Stimulated activated CD8-positive, alpha-beta memory T cell treated with anti-CD3 and anti-CD28 coated beads, Interleukin-7, amount 100 ng/mL, for 1 hour (primary cell): ENCODE measurements at places on chromosomes 3 and 15.

DNA sequence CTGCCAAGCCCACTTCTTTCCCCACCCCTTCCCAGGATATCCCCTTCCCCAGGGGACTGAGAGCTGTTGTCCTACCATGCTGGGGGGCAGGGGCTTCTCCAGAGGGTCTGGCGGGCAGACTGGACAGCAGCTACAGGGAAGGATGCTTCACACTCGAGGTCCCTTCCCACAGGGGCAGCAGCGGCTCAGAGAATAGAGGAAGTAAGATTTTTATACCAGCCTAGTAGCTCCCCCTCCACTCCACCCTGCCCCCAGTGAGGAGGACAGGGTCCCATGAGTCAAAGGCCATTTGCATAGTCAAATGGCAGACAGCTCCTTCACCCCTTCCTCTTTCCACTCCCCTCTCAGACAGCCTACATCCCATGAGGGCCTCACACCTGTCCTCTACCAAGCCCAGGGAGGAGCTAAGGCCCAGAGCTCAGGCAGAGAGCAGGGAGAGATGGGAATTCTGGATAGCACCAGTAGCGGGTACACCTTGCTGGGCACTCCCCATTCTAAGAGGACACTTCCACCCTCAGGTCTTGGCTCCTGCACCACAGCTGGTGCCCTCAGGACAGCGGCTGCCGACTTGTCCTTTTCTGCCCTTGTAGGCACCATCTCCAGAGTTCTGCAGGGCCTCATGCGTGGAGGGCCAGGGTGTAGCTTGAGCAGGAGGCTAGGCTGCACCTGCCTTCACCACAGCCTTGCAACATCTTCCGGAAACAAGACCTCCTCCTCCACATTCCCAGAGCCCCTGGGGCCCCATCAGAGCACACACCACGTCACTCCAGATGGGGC, at the start of gene TLR9:
Gene TLR9, minus strand, starts transcription at position 194 of the 777 bp plus-strand sequence. Its CDS starts 116 bp downstream, at position 78.
- DNase-seq = no peak

GRCh38 chr3:114484919-114485318, 191.1 kb downstream of the TIGIT start:
- no peak for DNase-seq

GRCh38 chr3:172542999-172543398, 19.8 kb upstream of the TNFSF10 start:
- no peak for DNase-seq

- DNase-seq = no peak
These were observed 264.3 kb downstream of the LRTM1 start for GRCh38 chr3:54663501-54664011.

DNA sequence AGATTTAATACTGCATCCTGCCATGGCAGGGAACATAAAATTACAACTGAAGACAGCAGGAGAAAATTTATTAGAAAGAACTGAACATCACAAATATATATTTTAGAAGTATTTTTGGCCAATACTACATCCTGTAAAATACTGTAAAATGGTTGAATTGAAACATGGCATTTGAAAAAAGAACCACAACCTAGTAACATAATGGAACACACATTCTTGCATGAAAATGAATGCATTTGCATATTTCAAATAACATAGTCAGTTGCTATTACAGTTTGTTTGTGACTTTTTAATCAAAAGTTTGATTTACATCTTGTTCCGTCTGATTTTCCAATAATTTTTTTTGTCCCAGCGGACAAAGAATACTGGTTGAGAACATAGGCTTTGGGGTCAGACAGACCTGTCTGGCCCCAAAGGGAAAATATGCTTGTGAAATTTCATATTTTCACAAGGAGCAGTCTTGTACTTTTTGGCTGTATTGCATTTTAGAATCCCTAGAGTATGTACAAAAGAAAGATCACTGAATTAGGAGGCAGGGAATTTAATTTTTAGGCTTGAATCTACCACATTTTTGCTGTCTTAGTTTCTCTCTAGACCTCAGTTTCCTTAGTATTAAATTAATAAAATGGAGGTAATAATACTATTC, 268.8 kb downstream of the ADAMTSL3 start:
- no peak for DNase-seq

DNA sequence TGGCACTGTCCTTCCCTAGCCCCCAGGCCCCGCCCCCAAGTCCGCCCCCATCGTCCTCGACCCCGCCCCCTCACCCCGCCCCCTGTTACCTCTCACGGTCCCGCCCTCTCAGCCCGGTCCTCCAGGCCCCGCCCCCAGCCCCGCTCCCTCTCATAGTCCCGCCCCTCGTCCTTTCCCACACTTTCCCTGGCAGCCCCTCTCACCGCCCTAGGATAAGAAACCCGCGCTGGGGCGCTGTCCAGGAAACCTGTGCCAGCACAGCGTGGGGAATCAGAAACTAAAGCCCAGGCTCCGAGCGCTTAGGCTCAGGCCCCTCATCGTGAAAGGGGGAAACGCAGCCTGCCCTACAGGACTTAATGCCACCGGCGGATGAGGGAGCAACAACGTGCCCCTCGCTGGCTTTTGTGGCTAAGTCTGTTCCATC, 20.9 kb downstream of the TRPM1 start:
- no peak for DNase-seq

DNA sequence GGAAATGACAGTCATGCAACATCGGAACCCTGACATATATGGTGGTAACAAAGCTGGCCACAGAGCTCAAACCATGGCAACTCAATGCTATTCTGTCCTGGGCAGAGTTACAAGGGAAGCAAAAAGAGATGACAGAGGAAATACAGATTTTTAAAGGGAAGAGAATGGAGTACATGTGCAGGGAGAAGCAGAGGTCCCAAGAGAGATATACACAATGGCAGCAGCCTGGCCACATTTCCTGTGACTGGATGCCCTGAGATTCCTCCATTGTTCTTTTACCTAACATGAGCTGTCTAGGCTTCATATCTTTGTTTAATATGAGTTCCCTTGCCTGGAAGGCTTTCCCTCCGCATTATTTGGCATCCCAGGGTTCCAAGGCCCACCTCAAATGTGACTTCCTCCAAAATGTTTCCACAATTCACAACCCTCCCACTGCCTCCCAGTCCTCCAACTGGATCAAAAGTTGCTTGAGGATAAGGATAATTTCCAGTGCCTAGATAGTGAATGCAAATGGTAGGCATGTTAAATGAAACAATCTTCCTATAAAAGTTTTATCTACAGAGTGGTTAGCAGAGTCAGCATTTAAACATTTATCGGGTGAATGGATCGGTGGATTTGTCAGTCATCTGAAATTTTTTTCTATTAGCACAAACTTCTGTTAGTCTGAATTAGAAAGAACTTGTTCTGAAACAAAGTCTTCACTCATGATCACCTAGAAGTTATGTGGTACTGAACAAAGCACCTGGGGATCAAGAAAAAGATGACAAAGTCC, 86.2 kb downstream of the DHX30 start:
- no peak for DNase-seq

- no peak for DNase-seq
These were observed 14.6 kb upstream of the ARPP21 start for GRCh38 chr3:35624698-35625097.

- DNase-seq = no peak
These were observed 15.7 kb upstream of the KLHL24 start for GRCh38 chr3:183619624-183620251.

GRCh38 chr3:172106989-172107388, 67.6 kb downstream of the FNDC3B start:
- peak; percentile 27 for DNase-seq

DNA sequence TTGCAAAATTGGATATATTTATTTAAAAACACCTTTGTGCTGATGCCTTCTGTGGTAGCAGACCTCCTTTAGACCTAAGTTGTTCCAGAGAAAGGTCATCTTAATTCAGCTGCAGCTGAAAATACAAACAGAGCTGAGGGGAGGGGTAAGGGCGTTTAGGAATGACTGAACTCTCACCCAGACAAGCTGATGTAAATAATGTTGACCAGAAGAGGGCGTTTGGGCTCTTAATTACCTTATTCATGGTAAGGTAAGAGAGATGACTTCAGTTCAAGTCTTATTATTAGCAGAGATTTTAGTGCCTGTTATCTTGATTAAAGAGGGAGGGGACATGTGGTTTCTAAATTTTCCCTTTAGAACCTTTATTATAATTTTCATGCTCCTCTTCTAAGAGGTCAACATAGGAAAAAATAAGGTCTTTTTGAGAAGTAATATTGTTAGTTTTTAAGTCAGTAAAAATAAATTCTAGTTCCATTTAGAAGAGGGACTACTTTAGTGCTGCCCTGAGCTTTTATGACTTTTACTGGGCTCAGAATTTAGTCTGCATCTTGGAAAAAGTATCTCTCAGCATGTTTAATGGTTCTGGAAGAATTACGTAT, 46.3 kb downstream of the GPR171 start:
- no peak for DNase-seq

- DNase-seq = no peak
These were observed 14.8 kb downstream of the CEP19 start for GRCh38 chr3:196697270-196697669.

DNA sequence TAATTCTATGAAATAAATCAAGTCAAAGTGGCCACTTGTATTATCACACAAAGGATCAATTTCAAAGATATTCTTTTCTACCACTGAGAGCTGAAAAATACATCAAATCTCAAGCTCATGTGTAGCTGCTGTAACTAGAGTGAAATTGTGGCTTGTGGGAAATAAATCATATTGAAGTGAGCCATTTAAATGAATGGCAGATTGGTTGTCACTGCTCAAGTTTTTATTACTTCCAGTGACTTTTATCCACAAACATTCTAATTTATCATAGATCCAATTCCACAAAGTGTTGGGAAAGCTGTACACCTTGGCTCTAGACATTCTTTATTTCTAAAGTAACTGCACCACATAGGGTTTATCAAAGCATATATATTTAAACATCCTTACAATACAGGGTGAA, 285.4 kb downstream of the CNTN3 start:
- DNase-seq = no peak

DNA sequence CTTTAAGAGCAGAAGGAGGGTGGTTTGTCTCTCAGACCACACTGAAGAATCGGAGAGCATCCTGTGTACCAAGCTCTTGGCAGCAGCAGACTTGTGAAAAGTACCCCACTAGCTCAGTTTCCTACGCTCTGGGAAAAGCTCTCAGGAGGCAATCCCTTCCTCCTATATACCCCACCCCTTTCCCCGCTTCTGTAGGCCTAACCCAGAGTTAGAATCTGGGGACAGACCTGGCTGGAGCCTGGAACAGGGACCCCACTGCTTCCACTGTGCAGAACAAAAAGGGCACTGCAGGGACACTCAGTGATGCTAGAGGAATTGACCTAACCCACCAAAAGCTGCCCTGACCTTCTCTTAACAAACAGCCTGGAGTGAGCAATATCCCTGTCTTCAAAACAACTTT, 70.0 kb upstream of the CCDC39 start:
- no peak for DNase-seq

DNA sequence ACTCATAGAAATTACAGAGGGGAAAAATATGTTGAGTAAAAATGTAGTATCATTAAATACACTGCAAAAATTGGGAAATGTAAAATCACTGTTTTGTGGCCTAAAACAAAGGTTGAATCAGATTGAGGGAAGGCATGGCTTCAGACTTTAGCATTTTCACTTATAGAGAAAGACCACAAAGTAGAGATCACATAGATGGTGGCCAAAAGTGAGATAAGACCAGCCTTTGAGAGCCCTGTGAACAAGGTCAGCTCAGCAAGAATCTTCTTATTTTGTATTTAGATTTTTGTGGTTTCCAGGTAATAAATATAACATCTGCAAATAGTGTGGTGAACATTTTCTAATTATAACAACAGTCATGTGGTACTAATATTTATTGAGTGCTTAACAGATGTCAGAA, 544.8 kb upstream of the DPPA4 start:
- no peak for DNase-seq

DNA sequence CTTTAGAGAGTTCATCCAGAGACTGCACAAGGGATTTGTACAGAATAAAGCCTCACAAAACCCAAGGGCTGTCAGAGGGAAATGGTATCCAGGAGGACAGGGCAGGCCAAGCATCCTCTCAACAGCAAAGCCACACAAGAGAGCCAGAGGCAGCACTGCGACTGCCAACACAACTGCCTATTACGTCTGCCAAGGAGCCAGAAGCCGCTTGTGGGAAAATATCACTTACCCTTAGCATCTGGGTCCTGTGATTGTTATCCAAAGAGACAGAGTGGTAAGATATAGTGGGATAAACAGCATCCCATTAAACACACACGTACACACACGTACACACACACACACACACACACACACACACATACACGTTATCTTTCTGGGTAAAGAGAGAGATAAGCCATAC, 618.3 kb upstream of the AGTR1 start:
- no peak for DNase-seq

GRCh38 chr3:114623420-114624046, 329.7 kb downstream of the TIGIT start:
- DNase-seq = no peak

- DNase-seq = no peak
These were observed 673.7 kb upstream of the CCDC54 start for GRCh38 chr3:106703524-106703923.

GRCh38 chr3:188000361-188000861, 153.5 kb upstream of the LPP start:
- DNase-seq = no peak

DNA sequence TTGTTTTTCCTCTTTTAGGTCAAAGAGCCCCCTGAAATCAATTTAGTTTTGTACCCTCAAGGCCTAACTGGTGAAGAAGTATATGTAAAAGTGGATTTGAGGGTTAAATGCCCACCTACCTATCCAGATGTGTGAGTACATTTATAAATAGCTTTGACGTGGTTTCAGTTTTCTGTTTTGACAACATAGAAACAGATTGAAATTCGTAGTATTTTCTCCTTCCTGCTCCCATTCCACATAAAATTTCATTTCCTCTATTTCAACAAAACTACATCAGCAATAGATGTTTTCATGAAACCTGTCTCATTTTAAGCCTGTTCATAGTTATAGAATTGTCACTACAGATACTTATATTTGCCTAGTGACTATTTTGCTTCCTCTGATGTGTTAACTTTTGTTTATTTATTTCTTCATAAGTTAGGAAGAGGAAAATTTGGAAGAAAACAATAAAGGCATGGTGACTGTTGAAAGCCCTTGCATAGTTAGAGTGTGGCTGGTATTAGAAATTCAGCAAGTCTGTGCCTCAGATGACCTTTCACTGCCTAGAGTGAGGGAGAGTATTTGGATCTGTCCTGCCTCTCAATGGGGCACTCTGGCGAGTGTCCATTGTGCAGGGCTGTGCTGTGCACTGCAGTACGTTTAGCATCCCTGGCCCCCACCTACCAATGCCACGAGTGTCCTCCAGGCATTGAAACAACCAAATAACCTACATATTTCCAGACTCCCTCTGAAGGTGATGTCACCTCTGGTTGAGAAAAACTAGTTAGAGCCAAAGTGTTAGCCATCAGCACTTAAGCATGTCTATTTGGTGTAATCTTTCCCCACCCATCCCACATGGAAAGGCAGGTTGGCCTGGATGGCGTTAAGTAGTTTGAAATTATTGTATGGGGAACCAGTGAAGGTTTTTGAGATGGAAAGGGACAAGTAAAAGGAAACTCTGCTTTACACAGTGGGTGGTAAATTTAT, 5.9 kb downstream of the EIF2AK4 start:
- no peak for DNase-seq

DNA sequence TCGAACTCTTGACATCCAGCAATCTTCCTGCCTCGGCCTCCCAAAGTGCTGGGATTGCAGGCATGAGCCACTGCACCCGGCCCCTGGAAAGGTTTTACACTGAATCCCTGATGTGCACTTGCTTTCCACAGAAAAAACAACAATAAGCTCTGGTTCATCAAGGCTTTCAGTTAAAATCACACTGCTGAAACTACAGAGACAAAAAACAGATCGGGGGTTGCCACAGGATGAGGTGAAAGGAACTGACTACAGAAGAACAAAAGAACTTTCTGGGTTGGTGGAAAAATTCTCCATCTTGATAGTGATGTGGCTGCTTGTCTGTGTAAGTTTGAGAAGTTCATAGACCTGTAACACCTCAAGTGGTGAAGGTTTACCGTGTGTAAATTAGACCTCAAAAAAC, 2.9 kb downstream of the RAB43 start:
- DNase-seq = no peak
